ENCODE measurements at places on chromosomes 1 and 21. TPM values are rescaled to one million over a fixed set of nuclear protein-coding genes. Genes with fewer than 3 reads are reported as not detected.

The HORMAD1 gene
- not detected for total RNA-seq

The PTPN7 gene
- total RNA-seq, result 4.3 TPM

The MUTYH gene
- 27.4 TPM for total RNA-seq

The NDUFS2 gene
- total RNA-seq, result 61.5 TPM

The OR2T35 gene
- total RNA-seq, result not detected

The HSD3B2 gene
- total RNA-seq, result not detected

The B3GALT5 gene
- 0.14 TPM for total RNA-seq

The LELP1 gene
- not detected for total RNA-seq

The PLA2G2F gene
- total RNA-seq, result not detected

The REN gene
- not detected for total RNA-seq

The TRIM45 gene
- total RNA-seq, result 1.5 TPM

The NFYC gene
- total RNA-seq, result 40.6 TPM

The CNIH3 gene
- total RNA-seq, result not detected

The FCGR1A gene
- 37.1 TPM for total RNA-seq

The CTSE gene
- total RNA-seq, result not detected

The MXRA8 gene
- 326 TPM for total RNA-seq

The MRPL37 gene
- 55.0 TPM for total RNA-seq

The MAP1LC3C gene
- total RNA-seq, result 2.3 TPM

The HSD3B1 gene
- total RNA-seq, result not detected

The CLDN14 gene
- not detected for total RNA-seq

The TSTD1 gene
- total RNA-seq, result 19.9 TPM

The IFI16 gene
- total RNA-seq, result 65.4 TPM

The PPIH gene
- 38.0 TPM for total RNA-seq

The DCST2 gene
- total RNA-seq, result 0.42 TPM

The MYBPHL gene
- total RNA-seq, result not detected

The HNRNPCL1 gene
- not detected for total RNA-seq

The DIO1 gene
- total RNA-seq, result not detected

The S100A7A gene
- total RNA-seq, result not detected

The TRPM2 gene
- 10.4 TPM for total RNA-seq

The RBM11 gene
- 0.49 TPM for total RNA-seq

The CFAP141 gene
- not detected for total RNA-seq

The HES5 gene
- total RNA-seq, result 2.7 TPM

The RGS8 gene
- total RNA-seq, result not detected

The LCA5L gene
- total RNA-seq, result 3.2 TPM

The SPRR2E gene
- total RNA-seq, result not detected

The IL12RB2 gene
- 3.1 TPM for total RNA-seq
